ENCODE measurements at places on chromosomes 12 and 14. TPM values are rescaled to one million over a fixed set of nuclear protein-coding genes. Genes with fewer than 3 reads are reported as not detected.
A peak's percentile ranks its signal among the peaks of the same experiment; 100 is the strongest.

DNA sequence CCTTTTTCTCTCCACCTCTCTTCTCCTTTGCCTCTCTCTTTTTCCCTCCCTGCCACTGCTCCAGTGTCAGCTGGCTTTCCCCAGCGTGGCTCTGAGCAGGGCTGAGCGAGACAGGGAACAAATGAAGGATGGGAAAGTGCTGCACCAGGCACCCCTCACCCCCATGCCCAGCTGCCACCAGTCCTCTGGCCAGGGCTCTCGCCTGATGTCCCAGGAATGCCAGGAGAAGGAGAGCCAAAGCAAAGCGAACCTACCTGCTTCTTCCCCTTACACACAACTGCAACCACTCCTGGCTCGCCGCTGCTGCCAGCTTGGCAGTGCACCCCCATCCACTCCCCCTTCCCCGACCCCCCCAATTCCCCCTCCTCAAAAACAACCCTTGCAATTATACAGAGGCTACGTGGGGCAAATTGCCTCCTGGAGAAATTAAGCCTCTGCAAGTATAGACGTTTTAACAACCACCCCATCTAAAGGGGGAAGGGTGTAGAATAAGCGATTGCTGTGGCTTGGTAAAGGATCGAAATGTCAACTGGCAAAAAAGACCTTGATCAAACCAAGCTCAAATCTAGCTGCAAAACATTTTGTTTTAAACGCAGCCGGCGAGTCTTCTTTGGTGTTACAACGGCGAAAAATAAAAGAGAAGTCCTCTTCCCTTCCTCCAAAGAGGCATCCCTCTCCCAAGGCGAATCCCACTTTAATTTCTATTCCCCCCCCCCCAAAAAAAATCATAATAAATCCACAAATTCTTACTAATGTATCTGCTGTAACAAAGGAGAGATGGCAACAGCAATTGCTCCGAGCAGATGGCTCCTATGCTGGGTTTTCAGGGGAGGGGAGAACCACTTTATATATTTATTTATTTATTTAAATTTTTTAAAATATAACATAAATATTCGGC is 2.9 kb downstream of the BCL11B start:
- no peak for DNase-seq

DNA sequence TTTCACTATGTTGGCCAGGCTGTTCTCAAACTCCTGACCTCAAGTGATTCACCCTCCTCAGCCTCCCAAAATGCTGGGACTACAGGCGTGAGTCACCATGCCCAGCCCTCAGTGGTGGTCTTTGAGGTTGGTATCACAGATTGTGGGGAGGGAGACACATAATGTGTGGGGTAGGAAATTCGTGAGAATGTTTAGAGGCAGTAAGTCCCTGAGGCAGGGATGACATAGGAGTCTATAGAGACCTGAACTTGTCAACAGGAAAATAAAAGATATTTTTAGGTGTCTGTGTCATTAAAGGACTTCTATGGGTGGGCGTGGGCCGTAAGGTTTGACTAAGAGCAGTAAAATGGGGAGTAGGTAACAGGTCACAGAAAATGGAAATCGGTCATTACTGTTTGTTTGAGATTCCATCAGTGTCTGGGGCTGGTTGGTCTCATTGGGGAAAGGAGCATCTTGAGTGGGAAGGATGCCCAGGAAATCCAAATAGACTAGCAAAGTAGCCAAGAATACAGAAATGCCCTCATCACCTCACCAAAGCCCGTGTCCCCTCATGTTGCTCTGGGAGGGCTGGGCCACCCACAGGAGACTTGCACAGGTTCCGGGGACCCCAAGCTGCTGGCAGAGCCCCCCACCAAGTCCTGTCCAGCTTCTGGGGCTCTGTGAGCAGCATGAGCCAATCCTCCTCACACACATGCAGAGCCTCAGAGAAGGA is 63.6 kb upstream of the BCL2L14 start:
- no peak for DNase-seq

- DNase-seq, result no peak
Observed at GRCh38 chr14:104524726-104525125, 54.8 kb upstream of the C14orf180 start.

- no peak for DNase-seq
Observed at GRCh38 chr12:92085040-92085735, 60.5 kb downstream of the BTG1 start.

GRCh38 chr12:120229487-120230325 is 28.8 kb upstream of the RPLP0 start:
- no peak for DNase-seq

GRCh38 chr14:23877538-23878180 is 75.9 kb upstream of the DHRS4 start:
- DNase-seq, result no peak

- DNase-seq, result no peak
Observed at GRCh38 chr12:110501399-110501751, 536 bp downstream of the VPS29 start.

DNA sequence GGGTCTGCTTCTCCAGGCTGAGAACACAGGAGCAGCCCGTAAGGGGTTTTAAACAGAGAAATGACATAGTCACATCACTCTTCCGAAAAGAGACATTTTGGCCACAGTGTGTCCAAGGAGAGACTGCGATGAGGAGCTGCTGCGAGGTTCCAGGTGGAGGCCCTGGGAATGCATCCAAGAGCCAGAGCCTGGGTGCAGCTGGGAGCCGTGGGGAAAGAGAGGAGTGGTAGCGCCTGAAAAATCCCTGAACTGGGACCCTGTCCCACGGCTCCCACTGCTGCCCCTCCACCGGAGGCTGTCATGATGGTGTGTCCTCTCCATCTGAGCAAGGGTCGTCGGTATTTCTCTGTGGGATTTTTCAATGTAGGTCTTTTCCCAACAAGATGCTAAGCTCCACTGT is 146.9 kb downstream of the BCL11B start:
- DNase-seq, result no peak

GRCh38 chr12:26455936-26456574 is 260.7 kb downstream of the SSPN start:
- no peak for DNase-seq

- DNase-seq, result no peak
Observed at GRCh38 chr14:50970886-50971781, 26.9 kb upstream of the PYGL start.

- DNase-seq, result no peak
Observed at GRCh38 chr12:132066345-132066685, 77.8 kb downstream of the DDX51 start.

GRCh38 chr12:86230516-86231146 is 25.6 kb downstream of the MGAT4C start:
- DNase-seq, result no peak

DNA sequence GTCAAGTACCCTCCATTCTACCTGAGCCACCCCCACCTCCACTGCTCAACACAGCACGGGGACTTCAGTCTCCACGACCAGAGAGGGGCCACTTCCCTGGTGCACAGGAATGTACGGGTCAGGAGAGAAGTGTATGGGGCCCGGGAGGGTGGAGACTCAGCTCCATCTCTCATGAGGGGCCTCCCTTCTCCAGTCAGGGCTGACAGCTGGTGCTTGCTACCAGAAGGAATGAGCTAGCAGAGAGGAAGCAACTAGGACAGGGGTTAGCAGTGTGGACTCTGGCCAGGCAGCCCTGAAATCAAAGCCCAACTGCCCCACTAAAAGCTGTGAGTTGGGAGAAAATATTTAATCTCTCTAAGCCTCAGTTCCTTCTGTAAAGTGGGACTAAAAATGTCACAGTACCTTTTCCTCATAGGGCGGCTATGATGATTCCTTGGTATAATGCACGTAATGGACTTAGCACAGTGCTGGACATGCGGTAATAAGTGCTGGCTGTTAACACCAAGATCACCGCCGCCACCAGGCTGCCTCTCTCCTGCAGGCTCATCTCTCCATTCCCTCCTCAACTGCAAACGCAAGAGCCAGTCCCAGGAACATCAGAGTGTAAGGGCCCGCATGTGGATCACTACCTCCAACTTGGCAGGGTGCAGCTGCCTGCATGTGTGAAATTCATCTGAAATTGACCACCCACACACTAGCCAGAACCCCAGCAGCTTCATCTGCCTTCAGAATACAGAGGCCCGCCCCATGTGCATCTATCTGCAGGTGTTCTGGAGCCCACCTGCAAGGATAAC is 14.6 kb downstream of the ACTN1 start:
- no peak for DNase-seq

GRCh38 chr12:60844875-60845274 is 1249.0 kb downstream of the SLC16A7 start:
- no peak for DNase-seq

DNA sequence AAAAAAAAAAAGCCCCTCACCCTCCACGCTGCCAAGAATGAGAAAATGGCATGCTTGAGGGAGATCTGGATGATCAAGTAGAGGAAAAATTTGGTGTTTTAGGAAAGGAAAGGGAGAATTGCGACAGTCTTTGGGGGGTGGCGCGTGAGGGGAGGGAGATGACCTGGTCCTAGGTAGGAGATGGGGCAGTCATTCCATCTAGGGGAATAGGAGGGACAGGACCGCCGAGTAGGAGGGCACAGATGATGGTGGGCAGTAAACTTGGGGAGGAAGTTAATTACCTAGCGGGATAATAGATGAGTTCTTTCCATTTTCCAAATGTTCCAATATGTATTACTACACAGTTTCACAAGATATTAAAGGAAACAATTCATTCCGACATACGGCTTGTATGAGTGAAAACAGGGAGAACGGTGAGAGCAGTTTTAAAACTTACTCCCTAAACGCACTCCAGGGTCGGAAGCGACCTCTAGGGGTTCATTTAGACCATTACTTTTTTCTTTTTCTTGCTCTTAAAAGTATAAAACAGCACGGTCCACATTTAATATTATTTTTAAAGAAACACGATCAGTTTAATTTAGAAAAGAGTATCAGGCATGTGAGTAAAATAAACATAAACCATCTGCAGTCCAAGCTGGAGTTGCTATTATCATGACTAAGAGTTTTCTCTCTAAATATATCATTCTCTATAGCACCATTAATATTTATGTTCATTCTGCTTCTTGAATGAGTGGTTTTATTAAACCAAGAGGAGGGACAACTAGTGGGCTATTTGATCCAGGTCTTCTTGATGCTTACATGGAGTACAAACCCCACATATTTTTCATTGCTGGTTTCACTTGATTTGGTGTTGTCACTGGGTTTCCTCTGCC is 3.0 kb upstream of the FNTB start:
- DNase-seq, result no peak

- DNase-seq, result no peak
Observed at GRCh38 chr14:104705340-104706047, 16.1 kb downstream of the INF2 start.

- no peak for DNase-seq
Observed at GRCh38 chr14:101598571-101599233, 37.4 kb downstream of the DIO3 start.

DNA sequence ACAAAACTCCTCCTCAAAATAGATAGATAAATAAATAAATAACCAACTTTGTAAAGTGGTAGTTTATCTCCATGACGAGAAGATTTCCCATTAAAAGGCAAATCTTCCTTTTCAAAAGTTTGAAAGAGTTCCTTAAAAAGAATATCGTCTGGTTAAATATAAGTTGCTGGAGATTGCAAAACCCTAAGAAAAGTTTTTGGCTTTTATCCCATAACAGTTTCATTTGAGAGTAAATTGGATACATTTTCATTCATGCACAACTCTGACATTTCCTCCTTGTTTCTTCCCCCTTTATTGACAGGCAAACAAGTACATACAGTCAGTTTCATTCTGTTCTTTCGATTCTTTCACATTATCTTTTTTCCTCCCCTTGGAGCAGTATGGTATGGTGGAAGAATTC is 45.4 kb upstream of the BTG1 start:
- DNase-seq, result no peak

- peak; percentile 4 for DNase-seq
Observed at GRCh38 chr12:18139989-18140596, 50.1 kb upstream of the RERGL start.

DNA sequence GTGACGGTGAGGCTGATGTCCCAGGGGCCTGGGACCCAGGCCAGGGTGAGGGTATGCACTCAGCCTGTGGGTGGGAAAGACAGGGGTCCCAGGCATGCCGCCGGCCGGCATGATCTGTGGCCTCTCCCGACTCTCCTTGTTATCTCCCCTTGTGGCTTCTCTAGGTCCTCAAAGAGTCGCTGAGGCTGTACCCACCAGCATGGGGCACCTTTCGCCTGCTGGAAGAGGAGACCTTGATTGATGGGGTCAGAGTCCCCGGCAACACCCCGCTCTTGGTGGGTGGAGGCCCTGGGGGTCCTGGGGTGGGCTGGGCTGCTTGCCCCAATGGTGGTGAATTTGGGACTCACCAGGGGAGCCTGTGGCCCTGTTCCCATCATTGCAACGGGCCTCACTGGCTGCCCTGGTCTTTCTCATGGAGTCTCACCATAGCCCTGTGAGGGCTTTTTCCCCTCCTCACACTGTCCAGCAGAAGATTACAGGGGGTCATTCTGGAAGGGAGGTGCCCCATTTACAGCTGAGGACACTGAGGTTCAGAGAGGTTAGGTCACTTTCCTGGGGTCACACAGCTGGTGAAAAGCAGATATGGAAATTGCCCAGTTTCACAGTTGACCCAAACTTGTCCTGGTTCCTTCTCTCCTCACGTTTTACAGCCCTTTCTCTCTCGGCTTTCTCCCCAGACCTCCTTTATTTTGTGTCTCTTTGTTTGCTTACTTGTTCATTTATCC is 37.9 kb downstream of the CYP46A1 start:
- no peak for DNase-seq

DNA sequence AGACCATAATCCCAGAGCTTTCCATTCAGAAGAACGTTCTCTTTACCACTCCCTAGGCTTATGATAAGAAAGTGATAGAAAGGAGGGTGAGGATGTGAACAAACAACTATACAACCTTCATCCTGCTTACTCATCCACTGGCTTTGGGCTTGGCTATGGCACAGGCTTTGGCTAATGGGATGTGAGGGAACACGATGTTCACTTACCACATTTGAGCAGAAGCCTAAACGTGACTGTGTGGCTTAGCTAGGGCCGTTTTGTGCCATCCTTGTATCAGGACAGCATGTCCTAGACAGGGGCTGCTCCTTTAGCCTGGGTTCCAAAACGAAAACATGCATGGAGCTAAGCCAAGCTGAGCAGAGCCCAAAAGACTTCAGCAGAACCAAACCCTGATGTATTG is 118.6 kb upstream of the CCDC175 start:
- DNase-seq, result no peak

GRCh38 chr12:23760495-23760894 is 189.0 kb downstream of the SOX5 start:
- DNase-seq, result no peak

GRCh38 chr14:81396113-81396512 is 4.0 kb downstream of the STON2 start:
- DNase-seq, result no peak

DNA sequence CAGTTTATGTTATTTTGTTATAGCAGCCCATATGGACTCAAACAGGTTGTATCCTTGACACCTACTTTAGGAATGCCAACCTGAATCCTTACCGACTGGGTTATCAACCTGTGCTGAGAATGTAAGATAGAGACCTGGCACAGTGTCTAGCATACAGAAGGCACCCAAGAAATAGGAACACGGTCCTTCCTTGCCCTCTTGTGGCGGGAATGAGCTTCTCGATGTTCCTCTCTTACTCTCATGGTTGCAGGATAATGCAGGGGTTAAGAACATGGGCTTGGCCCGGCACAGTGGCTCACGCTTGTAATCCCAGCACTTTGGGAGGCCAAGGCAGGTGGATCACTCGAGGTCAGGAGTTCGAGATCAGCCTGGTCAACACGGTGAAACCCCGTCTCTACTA is 6.5 kb downstream of the C12orf43 start:
- DNase-seq, result no peak

The MDP1 gene
- 15.3 TPM for polyA plus RNA-seq

The CLEC4C gene
- not detected for polyA plus RNA-seq

The B4GALNT1 gene
- 20.6 TPM for polyA plus RNA-seq

The CLEC1B gene
- not detected for polyA plus RNA-seq

The PZP gene
- not detected for polyA plus RNA-seq

The SERPINA3 gene
- polyA plus RNA-seq, result not detected

The SYCP3 gene
- not detected for polyA plus RNA-seq
